AML-193 (cell line): ENCODE measurements at places on chromosomes 3 and 15.

DNA sequence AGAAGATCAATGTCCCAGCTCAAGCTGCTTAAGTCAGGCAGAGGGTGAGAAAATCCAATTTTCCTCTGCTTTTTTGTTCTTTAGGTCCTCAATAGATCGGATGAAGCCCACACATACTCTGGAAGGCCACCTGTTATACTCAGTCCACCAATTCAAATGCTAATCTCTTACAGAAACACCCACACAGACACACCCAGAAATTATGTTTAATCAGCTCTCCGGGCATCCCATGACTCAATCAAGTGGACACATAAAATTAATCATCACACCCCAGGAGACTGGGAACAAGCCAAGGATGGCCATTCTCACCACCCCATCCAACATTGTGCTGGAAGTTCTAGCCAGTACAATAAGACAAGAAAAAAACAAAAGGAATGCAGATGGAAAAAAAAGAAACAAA is 67.8 kb upstream of the SLC24A5 start:
- DNase-seq, result no peak

DNA sequence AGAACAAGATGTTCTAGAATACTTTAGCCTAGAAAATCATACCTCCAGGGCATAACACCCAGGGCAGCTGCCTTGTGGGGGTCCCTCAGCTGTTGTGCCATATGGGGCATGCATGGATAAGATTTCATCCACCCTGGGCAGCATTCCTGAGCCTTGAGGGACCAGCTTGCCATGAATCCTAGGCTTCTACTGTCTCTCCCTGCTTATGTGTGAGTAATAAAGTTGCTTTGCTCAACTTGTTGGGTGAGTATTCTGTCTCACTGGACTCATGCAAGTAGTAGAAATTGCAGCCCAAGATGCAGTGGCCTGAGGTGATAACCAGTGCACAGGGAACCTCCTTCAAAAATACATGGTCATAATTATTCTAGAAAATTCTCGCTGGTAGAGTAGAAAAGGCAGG is 52.1 kb upstream of the EPHB1 start:
- no peak for DNase-seq

GRCh38 chr3:155352900-155353490 is 59.5 kb upstream of the STRIT1 start:
- peak; percentile 78 for DNase-seq

DNA sequence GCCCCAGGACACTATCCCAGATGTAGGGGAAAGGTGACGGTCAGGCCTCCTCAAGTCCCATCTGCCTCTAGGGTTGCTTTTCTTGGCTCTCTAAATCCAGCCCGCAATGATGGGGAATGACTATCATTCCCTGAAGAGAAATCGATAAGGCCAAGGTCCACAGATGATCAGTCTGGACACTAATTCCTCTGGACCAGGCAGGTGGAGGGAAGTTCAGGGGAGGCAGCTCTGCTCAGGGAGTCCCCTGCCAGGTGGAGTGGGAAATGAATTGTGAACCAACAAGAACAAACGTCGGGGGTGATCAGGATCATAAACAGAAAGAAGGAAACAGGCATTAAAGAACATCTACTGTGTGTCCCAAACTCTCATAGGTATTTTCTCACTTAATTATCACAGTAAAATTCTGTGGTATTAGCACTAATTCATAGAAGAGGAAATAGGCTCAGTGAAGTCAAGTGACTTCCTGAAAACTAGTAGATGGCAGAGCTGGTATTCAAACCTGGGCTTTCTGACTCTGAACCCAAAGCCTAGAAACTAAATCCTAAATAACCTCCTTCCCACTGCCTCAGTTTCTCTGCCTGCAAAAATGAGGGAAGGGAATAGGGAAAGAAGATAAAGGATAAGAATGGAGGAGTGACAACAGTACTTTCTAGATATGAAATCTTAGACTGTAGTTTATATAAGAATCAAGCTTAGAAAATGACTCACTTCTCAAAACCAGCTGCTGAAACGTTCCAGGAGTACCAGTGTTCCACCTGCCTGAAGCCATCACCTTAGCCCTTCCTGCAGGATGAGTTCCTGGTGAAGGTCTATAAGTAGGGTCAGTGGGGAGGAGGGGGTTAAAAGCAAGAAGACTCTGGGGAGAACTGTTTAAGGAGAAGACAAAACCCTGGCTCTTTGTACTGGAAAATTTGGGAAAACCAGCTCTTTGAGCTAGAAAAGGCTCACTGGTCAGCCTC is 7.5 kb downstream of the BMF start:
- DNase-seq, result peak; percentile 50
